ENCODE measurements at places on chromosomes 3 and 15.

DNA sequence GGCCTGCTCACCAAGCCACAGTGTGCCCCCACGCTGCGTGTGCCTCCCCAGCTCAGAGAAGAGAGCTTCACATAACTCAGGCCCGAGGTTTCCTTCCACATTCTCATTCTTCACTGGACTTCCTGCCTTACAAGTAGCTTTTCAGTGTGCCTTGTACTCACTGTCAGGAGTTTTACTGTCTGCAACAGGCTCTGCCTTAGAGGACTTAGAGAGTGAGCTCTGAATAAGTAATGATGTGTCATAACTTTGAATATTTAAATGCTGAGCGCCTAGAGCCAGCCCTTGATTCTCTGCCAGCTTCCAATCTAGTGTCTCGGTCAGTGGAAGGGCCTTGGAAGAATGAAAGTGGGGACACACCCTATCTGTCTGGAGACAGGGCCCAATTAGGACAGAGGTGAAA lies 41.8 kb downstream of the ITGB5 start:
- no peak for DNase-seq

DNA sequence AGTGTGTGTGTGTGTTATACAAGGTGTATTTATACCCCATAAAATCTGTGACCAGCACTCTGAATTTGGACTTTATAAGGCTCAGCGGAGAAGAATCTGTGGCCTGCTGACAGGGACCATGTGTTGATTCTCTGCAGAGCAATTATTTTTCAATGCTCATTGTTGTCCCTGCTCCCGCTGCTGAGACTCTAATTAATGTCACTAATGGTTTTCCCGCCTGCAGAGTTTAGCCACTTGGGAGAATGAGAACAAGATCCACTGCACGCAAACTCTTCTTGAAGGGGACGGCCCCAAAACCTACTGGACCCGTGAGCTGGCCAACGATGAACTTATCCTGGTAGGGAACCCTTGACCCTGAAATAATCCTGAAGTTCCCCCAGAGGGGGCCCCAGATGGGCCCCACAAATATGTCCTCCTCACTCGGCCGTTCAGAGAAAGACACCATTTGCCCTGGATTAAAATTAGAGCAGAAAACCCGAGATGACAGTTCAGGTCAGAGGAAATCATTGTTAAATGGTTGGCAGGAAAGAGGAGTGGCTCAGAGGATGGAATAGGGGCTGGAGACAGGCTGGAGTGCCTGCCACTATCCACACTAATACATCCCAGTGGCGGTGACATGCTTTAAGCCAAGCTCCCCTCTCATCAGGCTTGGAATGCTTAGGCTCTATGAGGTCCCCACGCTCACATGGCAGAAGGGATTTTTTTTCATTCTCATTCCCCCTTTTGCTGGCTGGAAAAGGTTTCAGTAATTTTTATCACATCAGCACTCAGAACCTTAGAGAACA lies 3.3 kb downstream of the CRABP1 start:
- DNase-seq: no peak

GRCh38 chr3:157502916-157503595 lies at the start of gene VEPH1:
Gene VEPH1 (minus strand): TSS chr3:157503416. CDS start chr3:157495349, 8,067 bp downstream.
- DNase-seq: no peak

GRCh38 chr3:13621381-13622221 lies 72.7 kb downstream of the FBLN2 start:
- peak; percentile 61 for DNase-seq

DNA sequence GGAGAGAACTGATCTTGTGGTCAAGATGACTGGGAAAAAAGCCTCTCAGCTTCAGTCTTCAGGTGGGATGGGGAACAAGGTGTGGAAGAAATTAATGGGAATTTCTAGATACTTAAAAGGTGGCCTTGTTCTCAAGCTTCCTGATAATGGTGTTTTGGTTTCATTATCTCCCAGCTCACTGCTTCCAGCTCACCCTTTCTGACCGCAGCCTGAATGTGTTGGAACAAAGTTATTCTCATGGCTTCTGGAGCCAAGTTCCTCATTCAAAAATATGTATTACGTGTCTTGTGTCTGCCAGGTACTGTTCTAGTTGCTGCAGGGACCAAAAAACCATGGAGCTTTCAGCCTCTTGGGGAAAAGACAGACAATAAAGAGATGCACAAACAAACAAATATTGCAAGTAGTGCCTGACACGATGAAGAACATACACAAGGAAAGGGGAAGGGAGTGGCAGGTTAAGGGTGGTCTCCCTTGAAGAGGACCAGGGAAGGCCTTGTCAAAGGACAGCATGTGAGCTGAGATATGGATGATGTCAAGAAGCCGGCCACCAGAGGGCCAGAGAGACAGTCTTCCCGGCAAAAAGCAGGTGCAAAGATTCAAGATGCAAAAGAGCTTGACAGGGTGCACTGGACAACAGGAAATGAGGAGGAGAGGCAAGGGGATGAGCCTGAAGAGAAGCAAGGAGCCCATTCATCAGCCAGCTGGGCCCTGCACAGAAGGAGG lies 35.5 kb downstream of the ARRDC4 start:
- DNase-seq: no peak

DNA sequence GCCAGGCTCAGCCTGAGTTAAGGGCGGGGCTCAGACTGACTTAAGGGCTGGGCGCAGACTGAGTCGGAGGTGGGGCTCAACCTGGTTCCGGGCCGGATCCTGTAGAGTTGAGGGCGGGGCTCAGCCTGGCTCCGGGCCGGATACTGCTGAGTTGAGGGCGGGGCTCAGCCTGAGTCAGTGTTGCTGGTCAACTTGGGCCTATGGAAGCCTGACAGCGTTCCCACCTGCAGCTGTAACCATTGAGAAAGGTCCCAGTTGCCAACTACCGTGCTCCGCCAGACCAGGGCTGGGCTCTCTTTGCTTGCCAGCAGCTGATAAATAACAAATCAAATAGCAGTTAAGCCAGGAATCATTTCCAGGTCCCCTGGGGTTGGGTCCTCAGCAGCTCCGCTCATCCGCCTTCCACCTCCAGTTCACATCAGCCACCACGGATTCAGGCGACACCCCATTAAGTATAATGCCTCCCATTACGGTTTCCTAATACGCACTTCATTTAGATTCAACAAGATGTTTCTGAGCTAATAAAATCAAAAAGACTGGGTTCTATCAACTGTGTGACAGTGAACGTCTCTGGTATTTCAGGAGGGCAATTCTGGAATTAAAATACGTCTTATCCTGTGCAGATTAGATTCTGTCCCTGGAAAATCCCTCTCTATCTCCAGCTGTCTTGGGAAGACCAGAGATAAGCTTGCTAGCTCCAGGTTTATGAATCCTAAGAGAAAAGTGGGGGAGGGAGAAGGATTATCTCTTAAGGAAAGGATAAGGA lies 7.3 kb downstream of the GRIP2 start:
- no peak for DNase-seq

GRCh38 chr3:79032686-79033318 lies 735.0 kb downstream of the ROBO1 start:
- DNase-seq: no peak

DNA sequence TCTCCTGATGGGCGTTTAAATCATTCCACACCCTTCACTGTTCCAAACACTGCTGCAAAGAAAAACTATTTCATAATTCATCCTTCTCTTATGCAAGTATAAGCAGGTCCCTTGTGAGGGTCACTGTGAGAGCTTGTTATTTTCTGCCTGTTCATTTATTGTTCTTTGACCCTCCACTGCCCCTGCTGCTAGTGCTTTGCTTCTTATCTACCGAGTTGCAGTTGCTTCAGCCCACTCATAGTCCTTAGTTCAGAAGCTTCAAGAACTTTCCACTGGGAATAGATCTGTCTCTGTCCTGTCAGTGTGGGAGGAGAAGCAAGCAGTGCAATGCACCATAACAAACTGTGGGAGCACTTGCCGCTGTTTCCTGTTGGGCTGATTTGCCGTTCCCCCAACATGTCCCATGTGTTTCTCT lies 39.8 kb downstream of the RIOX2 start:
- no peak for DNase-seq

- no peak for DNase-seq
Observed at GRCh38 chr3:29280404-29281093, at the start of gene RBMS3. Gene RBMS3 (plus strand): TSS chr3:29281071.

GRCh38 chr3:52196977-52197376 lies 983 bp upstream of the ALAS1 start:
- no peak for DNase-seq

DNA sequence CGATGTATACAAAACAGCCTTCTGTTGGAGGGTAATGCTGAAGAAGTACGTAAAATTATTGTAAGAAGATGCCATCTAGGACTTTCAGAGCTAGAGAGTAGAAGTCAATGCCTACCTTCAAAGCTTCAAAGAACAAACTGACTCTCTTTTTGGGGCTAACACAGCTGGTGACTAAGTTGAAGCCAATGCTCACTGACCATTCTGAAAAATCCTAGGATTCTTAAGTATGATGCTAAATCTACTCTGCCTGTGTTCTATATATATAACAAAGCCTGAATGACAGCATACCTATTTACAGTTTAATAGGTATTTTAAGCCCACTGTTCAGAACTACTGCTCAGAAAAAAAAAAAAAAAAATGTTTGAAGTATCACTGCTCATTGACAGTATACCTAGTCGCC lies 18.9 kb downstream of the ADPGK start:
- DNase-seq: no peak
